ENCODE measurements at places on chromosomes 12 and 14.

DNA sequence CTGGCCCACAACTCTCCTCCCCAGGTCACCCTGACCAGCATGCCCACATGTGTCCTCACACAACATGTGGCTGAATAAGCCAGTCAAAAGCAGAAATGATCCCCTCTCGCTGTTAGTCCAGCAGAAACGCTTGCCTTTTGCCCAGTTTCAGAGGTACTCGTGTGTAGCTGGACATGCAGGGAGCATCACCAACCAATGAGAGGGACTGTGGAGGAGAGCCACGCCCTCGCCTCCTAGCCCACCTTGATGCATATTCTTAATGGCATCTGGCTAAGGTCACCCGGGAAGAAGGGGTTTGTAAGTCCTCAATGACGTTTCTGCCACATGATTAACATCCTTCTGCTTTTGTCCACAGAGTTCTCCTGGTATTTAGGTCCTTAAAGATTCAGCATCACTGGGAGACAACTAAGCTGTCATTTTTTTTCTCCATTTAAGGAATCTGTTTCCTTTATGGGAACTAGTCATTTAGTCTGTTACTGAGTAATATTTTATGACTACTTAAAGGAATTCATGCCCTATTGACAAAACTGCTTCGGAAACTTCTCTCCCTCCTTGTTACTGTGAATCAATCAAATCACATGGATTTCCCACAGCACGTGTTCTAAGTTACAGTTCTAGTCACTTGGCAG is 134.0 kb downstream of the GCH1 start:
- DNase-seq: no peak

GRCh38 chr12:65427646-65428045 is 149.2 kb downstream of the MSRB3 start:
- DNase-seq: no peak

- no peak for DNase-seq
Observed at GRCh38 chr12:3224530-3224903, 147.3 kb downstream of the TSPAN9 start.

- DNase-seq: peak; percentile 77
Observed at GRCh38 chr12:109170324-109170723, 53.9 kb downstream of the ACACB start.

GRCh38 chr14:94679937-94680861 is 68.0 kb downstream of the SERPINA3 start:
- no peak for DNase-seq

GRCh38 chr14:80770114-80770908 is 171.2 kb downstream of the CEP128 start:
- no peak for DNase-seq

DNA sequence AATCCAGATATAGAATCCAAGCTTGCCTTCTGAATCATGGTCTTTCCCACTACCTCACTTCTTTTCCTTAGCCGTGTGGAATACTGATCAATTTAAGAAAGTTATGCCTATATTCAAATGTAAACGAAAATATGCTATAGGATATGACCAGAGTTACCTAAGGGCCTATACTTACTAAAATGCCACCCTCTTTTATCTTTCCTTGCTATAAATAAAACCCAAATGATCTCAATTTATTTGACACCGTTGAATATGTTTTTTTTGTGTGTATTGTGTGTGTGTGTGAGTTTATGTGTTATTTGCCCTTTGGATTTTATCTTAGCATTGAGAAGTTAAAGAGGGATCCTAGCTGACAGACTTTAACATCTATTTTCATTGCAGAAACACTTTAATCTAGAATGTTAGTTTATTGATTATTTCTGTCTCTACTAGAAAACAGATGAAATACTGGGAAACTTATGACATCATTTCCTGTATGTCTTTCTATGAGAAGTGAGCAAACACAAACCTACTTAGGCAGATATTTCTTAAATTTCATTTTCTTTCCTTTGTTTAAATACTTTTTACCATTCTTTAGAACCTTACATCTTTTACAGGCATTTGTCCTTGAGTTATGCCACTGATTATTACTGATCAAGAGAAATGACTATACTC is 2.0 kb upstream of the TAS2R9 start:
- DNase-seq: no peak

DNA sequence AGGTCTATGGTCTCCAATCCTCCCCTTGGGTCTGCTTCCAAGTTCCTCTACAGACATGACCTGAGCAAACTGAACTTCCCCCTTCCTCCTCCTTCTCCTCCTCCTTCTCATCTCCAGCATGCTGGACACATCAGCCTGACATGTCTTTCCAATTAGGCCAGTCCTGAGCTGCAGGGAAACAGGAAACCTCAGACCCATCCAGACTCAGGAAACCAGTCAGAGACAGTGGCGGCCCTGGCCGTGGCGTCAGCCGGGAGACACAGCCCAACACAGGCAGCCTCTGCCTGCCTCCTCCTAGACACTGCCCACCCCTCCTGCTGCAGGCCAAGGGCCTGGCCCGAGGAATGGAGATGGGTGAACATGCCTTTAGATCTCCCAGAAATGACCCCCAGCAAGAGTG is 468.8 kb downstream of the BCL11B start:
- no peak for DNase-seq

DNA sequence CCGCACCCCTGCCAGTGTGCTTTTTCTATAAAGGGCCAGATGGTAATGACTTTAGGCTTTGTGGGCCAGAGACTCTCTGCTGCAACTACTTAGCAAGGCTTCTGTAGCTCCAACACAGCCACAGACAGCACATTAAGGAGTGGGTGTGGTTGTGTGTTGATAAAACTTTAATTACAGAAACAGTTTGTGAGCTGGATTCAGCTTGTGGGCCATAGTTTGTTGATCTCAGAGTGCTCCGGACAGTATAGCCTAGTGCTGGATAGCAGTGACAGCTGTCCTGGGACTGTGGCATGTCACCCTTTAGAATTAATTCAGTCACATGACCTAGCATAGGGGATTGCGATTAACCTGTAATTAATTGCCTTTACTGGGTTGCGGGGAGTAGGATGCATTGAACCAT is 109.7 kb downstream of the ZNF664 start:
- DNase-seq: no peak

GRCh38 chr12:67355428-67356379 is 86.5 kb downstream of the CAND1 start:
- DNase-seq: no peak

DNA sequence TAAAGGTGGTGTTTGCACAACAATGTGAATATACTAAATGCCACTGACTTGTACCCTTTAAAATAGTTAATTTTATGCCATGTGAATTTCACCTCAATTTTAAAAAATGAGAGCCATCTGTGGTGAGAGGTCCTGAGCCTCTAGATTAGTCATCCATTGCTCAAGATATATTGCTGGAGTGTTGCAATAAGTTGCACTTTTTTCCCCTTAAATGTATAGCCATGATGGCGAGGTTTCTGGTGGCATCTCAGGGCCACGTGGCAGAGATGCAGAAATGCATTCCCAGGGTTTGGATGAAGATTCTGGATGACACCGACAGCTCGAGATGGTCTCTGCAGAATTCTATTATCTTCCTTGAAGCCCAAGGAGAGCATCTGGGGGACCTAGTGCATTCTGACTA is 153.7 kb downstream of the AACS start:
- DNase-seq: no peak

DNA sequence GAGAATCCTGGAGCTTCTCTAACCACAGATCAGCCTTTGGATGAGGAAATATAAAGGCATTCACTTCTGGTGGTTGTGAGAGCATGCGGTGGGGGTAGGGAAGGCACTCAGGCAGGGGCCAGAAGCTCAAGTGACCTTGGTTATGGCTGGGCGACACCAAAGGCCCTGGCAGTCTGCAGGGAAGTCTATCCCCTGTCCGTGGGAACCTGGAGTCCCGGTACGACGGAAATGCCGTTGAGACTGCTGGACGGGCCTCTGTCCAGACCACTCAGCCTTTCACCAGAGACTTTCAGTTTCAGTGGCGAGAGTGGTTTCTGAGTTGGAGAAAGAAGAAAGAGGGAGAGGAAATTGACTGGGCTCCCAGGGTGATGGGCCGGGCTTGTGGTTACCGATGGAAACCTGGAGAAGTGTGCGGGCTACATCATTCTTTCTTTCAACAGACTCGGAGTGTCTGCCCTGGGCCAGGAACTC is 20.9 kb downstream of the ISCA2 start:
- DNase-seq: no peak

DNA sequence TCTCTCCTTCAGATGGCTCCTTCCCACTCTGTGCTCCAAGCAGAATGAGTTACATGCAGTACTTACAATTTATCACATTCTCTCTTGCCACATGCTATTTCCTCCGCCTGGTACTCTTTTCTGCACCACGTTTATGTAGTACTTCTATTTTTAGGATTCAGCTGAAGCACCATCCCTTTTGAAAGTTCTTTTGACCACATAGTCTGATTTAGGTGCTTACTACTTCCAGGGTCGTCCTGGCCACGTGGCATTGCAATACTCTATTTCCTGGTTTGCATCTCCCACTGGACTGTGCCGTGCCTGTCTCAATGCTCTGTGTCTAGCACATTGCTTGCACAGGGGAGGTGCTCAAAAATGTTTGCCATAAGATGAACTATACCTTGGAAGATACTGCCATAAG is 16.3 kb upstream of the TBC1D30 start:
- DNase-seq: no peak

DNA sequence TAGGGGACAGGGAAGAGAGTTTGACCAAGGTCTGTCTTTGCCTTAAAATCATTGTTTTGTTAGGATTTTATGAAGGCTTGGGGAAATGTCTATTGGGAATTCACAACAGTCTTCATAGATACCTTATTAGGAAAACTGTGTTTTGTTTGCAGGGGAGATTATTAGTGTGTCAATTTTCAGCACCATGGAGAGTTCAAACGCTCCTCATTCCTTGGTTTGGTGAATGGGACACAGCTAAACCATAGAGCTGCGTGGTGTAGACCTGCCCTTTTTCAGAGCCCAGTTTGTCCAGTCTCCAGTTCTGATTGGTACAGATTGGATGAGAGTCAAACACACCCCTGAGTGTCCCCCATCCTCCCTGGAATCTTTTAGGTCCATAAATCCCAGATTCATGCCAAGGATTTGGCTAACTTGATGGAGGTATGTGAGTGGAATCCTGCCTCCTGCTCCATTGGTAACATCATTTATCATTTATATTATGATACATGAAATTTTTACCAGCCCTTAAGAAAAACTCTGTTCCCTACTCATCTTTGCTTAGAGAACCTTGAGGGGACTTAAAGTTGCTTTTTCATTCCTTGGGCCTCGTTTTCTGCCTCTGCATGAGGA is 12.0 kb downstream of the NGDN start:
- DNase-seq: no peak

DNA sequence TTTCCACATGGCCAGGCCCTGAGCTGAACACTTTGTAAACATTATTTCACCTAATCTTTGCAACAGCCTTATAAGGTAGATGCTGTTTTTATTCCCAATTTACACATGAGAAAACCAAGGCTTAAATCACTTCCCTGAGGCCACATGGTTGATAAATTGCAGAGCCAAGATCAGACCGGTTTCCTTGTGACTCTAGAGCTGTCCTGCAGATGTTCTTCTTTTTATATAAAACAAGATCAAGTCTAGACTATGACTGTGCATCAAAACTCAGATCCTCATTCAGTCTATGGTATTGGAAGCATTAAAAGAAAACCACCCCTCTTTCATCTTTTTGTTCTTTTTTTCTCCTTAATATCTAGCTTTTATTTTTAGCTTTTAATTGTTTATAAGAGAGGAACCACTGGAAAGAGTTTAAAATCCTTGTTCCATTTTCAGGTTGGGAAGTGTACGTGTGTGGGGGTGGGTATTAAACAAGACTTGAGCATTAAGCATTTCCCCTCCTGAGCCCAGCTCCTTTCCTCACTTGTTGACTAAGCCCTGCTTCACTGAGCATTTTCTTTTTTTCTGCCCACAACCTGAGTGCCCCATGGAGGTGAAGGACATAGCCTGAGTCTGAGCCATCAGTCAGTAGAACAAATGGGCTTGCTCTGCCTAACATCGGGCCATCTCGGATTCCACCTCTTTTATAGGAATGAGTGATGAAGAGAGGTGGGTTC is 45.4 kb downstream of the GPATCH2L start:
- no peak for DNase-seq

DNA sequence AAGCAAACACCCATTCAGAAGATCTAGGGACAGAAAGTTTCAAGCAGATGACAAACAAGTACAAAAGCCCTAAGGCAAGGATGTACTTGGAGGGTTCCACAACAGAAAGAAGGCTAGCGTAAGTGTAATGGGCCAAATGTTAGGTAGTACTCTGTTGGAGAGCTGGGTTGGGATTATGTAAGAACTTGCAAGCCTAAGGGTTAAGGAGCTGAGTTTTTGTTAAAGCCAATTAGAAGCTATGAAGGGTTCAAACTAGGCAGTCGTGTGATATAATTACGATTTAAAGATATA is 41.4 kb downstream of the HECTD1 start:
- DNase-seq: no peak

DNA sequence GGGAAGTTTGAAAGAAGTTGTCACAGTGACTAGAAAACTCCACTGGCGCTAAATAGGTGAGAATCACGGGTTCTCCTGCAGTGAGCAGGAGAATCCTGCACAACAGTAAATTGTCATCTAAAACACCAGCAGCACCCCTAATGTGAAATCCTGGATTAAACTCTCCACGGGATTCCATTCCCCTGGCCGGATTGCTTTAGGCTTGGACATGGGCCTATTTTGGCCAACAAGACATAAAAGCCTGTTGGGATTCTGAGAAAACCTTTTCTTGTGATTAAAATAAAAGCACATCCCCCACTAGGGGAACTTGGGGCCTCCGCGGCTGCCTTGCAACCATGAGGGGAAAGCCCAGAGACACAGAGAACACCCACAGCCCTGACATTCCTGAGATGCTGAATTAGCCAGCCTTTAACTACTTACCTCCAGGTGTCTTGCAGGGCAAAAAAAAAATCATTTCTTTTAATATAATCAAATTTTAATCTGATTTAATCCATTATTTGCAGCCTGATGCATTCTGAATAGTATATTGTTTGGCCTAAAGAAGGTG is 21.0 kb upstream of the TSPAN11 start:
- DNase-seq: no peak

DNA sequence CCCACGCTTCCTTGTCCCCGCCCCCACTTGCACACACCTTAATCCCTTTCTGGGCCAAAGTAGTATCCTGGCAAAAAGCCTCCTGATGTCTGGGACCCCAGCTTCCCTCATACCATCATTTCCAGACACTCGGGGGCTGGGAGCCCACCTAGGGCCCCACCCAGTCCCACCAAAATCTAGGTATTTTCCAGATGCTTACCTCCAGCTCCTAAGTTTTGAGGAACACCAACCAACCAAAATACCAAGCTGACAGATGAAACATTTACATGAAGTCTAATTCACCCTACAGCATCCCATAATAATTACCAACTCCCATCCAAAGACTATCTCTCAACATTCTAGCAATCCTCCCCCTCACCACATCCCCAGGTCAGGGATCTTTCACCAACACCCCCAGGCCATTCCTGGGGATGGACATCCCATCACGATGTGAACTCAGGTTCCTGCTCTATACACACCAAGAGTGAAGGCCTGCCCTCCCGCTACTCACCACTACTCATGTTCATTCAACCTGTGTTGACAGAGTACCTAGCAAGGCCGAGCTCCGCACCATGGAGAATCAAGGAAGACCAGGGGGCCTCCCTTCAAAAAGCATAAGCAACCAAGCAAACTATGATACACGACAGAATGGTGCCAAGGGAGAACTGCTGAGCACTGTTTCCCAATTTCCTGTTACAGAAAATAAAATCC is 1.6 kb upstream of the CHD4 start:
- no peak for DNase-seq
